ENCODE measurements at places on chromosomes 6 and 20. TPM values are rescaled to one million over a fixed set of nuclear protein-coding genes. Genes with fewer than 3 reads are reported as not detected.

The FHL5 gene
- total RNA-seq: 9.6 TPM

The CABLES2 gene
- 20.6 TPM for total RNA-seq

- DNase-seq: no peak
These were observed 6.7 kb downstream of the ATG5 start for GRCh38 chr6:106318851-106319250.

The ABCC10 gene
- total RNA-seq: 12.5 TPM

DNA sequence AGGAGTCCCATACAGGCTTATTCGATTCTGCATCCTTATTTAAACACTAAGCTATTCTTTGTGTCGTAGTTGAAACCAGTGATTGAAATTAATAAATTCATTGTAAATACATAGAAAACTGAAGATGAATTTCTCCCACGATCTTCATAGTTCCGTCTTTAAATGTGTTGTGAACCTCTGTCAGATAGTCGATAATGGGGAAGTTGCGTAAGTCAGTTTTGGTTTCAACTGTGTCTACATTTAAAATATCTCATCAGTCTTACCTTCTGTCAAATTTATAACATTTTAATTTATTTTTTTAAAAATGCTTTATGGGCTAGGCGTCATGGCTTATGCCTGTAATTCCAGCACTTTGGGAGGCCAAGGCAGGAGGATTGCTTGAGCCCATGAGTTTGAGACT is 12.7 kb downstream of the STX11 start:
- DNase-seq: no peak

- DNase-seq: peak; percentile 88
These were observed 1.0 kb downstream of the PXDC1 start for GRCh38 chr6:3750317-3751076.

DNA sequence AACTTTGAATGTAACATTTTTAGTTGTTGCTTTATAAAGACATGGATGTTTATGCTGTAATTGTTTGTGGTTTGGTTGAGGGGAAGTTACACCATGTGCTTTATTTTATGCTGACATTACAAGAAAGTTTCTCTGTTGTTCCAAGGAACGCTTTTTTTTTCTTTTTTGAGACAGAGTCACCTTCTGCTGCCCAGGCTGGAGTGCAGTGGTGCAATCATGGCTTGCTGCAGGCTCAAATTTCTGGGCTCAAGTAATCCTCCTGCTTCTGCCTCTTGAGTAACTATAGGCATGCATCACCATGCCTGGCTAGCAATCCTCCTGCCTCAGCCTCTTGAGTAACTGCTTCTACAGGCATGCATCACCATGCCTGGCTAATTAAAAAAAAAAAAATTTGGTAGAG is 21.0 kb upstream of the IFNGR1 start:
- peak; percentile 56 for DNase-seq

The NRN1 gene
- 18.1 TPM for total RNA-seq

The DAAM2 gene
- total RNA-seq: 14.7 TPM

The NUP43 gene
- total RNA-seq: 27.7 TPM

The CYP39A1 gene
- total RNA-seq: 5.4 TPM

GRCh38 chr20:58547623-58548475 is 32.6 kb upstream of the APCDD1L start:
- DNase-seq: no peak

DNA sequence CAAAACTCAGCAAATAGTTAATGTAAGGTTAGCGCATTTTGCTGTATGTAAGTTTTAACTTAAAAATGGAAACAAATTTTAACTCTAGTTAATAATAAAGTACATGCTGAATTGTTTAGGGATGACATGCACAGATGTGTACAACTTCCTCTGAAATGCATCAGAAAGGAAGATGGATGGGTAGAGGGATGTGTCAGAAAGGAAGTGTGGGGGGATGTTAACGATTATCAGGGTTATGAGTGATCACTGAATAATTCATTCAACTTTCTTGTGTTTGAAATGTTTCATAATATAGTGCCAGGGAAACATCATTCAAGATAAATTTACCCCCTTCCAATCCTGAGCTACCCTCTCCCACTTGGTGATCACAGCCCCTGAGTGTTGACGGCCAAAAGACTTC is 87.6 kb downstream of the FOXA2 start:
- no peak for DNase-seq

- DNase-seq: no peak
These were observed 49.4 kb upstream of the SLC22A23 start for GRCh38 chr6:3506200-3506599.

The PRDM13 gene
- total RNA-seq: not detected

The PRIM2 gene
- total RNA-seq: 4.4 TPM

DNA sequence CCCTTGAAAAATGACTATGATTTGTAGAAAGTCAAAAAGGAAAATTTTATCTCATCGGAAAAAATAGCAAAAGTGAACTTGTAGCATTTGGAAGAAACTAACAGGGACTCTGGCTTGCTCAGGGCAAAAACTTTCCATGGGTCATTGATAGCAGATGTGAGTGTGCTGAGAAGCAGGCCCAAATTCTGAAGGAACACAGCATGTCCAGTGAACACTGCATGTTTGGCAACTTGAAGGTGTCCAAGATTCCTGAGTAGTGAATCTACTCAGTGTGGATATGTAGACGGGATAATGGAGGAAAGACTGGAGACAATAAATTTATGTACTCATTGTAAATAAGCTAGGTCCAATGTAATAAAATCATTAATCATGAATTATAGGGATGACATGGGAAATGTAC is 8.2 kb downstream of the SLC17A2 start:
- peak; percentile 20 for DNase-seq

The C6orf132 gene
- 2.6 TPM for total RNA-seq

The GRM1 gene
- 0.06 TPM for total RNA-seq

The KIF13A gene
- total RNA-seq: 60.5 TPM

GRCh38 chr6:2562721-2563451 is 187.8 kb downstream of the MYLK4 start:
- DNase-seq: peak; percentile 39

The FOXQ1 gene
- not detected for total RNA-seq

DNA sequence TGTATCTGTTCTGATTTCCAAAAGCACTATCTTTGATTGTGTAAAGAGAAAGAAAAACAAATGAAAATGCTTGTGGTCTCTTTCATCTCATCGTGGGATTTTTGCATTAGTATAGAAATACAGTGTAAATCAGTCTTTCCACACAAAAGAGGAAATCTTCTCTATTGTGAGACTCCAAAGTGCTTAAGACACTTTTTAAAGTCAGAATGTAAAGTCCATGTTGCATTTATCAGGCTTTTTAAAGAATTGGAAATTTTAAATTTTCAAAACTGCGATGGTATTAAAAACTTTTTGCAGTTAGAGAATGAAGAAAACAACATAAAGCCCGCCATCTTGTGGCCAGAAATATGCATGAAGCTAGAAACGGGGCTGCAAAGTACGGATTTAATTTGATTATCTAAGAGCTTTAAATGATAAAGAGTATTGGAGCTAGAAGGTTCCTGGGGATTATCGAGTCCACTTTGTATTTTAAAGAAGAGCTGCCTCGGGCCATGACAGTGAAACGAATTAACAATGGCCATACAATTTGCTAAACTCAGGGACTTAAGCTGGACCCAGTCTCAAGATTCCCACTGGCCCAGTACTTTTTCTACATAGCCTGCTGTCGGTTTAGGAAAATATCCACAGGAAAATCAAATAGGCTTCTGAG is 339.6 kb downstream of the ARHGAP18 start:
- no peak for DNase-seq
